ENCODE measurements at places on chromosomes 1 and 21.

GRCh38 chr1:175237389-175237788, 44.8 kb upstream of the KIAA0040 start:
- DNase-seq: peak; percentile 29

DNA sequence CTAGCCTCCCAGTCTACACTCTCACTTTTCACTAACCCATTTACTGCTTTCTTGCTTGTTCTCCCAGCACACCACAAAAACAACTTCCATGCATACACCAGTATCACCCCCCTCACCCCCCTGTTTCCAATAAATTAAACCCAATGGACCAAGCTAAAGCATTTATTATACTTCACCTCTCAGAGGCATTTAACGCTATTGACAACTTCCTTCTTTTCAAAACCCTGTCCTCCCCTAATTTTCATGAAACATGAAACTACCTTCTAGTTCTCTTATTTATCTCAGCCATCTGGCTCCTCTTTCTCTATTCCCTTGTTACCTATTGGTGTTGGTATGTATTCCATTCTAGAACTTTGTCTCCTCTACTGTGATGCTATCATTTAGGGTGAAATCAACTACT, 32.3 kb downstream of the PTPRC start:
- DNase-seq: no peak

DNA sequence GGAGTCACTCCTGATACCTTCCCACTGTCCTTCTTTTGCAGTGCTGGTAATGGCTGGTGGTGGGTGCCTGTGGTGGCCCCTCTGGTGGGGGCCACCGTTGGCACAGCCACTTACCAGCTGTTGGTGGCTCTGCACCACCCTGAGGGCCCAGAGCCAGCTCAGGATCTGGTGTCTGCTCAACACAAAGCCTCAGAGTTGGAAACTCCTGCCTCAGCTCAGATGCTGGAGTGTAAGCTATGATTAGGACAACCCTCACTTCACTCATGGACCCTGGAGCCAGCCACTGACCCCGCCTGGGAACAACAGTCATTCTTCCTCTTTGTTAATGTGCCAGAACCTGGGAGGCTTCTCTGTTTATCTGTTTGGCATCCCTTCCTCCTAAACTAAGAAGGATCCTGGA, 1.1 kb upstream of the ATP8B2 start:
- DNase-seq: no peak

- DNase-seq: peak; percentile 54
Observed at GRCh38 chr1:25145775-25146393, 86.4 kb downstream of the SYF2 start.

DNA sequence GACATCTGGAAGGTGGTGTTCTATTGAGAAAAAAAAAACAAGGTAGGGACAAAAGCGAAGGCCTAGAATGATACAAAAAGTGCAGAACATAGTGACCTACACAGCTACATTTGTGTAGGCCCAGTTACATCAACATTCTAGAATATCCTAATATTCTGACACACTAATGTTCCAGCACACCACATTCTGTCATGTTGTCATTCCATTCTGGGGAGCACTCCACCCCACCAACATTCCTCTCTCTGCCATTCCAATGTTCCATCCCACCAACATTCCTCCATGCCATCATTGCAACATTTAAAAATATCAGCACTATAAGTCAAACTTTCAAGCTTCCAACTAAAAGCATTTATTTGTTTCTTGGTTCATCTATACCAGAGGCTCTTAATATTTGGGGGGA, 28.5 kb downstream of the COA7 start:
- DNase-seq: no peak

DNA sequence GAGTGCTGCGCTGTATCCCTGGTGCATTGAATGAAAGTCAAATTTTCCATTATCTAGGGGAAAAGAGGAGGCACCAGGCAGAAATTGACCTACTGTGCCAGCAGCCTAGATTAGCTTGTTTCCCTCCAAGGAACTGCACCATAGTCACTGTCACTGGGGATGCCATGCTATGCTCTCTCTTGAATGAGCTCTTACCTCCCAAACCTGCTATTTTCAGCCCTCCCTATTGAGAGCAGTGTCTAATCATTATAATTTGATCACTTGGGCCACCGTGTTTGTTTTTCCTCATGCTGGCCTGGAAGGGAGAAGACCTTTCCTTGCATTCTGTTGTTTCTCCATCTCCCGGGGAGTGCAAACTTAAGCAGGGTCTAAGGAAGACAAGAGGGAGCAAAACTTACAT, 492.9 kb downstream of the SIPA1L2 start:
- DNase-seq: no peak

- no peak for DNase-seq
Observed at GRCh38 chr1:203274603-203275381, 30.5 kb upstream of the BTG2 start.

- no peak for DNase-seq
Observed at GRCh38 chr1:206521127-206521526, 13.8 kb downstream of the RASSF5 start.

DNA sequence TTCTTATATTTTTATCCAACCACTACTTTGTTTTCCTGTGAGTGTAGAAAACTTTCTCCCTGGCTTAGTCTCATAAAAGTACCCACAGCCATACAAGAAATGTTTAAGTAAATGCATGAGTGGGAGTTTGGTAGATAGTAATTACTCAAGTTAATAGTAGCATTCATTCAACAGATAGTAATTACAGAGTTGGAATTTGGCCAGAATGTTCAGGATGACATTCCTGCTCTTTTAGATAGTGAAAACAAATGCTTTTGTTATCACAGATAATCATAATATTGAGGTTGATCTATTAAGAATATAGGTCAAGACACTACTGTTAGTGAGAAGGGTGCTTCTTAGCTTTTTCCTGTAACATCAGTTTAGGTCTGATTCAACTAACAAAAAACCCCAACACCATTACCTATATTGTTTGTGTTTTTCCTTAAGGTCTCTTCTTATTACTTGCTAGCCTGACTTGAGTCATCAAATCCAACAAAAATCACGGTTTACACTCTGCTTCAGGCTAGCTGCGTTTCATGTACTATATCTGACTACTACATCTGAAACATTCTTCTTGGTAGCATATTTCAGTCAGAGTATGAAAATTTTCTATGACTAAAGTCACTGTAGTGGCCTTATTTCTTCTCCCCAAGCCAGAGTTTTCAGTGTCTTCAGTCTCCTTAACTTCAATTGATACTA, 163.7 kb downstream of the HS2ST1 start:
- DNase-seq: peak; percentile 54

DNA sequence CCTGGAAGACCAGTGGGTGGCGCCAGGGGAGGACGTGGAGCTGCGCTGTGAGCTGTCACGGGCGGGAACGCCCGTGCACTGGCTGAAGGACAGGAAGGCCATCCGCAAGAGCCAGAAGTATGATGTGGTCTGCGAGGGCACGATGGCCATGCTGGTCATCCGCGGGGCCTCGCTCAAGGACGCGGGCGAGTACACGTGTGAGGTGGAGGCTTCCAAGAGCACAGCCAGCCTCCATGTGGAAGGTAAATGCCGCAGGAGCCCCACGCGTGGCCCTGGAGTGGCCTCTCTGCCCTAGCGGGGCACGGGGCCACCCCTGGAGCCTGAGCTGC, 75.2 kb downstream of the OBSCN start:
- DNase-seq: no peak

DNA sequence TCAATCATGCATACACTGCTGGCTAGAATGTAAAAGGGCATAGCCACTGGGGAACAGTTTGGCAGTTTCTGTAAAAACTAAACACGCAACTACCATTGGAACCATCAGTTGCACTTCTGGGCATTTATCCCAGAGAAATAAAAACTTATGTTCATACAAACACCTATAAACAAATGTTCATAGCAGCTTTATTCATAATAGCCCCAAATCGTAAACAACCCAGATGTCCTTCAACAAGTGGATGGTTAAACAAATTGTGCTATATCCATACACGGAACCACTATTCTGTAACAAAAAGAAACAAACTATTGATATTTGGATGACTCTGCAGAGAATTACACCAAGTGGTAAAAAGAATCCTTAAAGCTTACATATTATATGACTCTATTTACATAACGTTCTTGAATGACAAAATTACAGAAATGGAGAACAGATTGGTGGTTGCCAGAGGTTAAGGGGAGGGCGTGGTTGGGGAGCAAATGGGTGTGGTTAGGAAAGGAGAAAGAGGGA, 22.8 kb downstream of the LACTBL1 start:
- no peak for DNase-seq

- no peak for DNase-seq
Observed at GRCh38 chr1:100582943-100583342, 45.0 kb downstream of the GPR88 start.

DNA sequence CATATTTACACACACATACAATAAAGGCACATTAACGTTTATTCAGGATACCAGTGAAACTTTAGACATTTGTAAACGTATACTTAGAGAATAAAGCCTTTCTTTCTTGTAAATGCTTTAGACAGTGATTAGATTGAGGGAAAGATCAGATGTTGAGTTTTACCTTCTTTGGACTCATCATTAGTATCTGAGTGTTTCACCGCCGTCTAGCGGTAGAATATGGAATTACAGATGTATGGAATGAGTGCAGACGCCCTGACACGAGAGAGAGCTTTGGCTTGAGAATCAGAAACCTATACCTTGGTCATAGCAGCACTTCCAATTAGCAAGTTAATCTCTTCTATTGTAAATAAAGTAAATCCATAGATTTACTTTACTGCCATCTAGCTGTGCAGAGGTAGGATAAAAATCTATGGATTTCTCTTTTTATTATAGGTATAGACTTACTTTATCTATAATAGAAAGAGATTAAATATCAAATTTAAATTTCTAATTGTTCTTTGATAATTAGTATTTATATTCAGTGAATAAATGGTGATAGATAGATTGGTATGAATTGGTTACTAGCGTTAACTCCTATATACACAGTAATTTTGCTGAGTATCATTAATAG, 12.6 kb downstream of the FLG2 start:
- DNase-seq: peak; percentile 69

DNA sequence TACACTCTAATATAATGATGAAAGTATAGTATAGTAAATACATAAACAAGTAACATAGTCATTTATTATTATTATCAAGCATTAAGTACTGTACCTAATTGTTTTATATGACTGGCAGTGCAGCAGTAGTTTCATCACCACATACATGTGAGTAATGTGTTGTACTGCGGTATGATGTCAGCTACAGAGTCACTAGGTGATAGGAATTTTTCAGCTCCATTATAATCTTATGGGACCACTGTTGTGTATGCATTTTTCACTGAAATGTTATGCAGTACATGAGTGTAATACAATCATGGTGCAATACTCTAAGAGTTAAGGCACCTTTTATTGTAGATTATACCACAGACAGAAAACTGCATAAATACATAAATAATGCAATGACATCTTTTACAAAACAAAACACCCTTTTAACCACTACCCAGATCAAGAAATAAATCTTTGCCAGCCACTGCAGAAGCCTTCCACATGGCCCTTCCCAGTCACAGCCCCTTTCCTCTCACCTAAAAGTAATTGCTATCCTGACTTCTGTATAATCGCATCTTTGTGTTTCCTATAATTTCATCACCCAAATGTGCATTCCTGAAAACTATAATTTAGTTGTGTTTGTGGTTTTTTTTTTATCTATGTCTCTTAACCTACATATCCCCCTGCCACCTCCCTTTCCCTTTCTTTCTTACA, 16.3 kb downstream of the ABCD3 start:
- no peak for DNase-seq

GRCh38 chr1:77412069-77412819, 130.4 kb downstream of the AK5 start:
- peak; percentile 11 for DNase-seq

DNA sequence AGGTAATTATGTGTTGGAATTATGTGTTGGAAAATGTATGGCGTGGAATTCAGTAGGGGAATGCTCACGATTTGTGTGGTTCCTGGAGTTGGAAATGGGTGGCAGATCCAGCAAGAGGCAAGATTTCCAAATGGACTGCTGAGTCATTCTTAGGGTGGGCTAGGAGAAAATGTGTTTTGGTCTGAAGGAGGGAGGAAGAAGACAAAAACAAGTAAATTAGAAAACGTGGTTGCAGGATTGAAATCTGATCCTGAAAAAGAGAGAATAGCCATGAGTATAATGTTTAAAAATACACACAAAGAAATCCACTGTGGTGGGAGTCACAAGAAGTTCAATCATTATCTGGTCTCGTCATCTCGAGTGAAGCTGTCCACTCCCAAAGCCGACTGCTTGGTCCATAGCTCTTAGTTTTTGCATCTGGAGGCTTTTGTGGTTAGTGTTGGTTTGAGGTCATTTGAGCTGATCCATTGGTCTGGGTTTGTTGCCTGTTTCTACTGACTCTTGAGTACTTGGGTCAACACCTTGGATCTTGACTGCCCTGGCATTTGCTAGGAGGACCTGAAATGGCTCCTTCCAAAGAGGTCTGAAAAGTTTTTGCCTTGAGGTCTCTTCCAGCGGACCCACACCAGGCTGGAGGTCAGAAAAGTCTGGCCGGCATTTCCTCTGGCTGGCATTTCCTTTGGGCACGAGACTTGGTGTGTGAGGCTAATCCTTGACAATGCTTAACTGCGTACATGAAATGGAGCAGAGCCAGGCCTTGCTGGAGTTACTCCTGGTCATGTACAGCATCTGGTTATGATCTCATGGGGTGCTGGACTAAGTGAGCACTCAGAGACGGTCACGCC, 9.2 kb downstream of the MX2 start:
- DNase-seq: no peak

GRCh38 chr1:208598021-208598420, 353.8 kb upstream of the PLXNA2 start:
- DNase-seq: no peak

DNA sequence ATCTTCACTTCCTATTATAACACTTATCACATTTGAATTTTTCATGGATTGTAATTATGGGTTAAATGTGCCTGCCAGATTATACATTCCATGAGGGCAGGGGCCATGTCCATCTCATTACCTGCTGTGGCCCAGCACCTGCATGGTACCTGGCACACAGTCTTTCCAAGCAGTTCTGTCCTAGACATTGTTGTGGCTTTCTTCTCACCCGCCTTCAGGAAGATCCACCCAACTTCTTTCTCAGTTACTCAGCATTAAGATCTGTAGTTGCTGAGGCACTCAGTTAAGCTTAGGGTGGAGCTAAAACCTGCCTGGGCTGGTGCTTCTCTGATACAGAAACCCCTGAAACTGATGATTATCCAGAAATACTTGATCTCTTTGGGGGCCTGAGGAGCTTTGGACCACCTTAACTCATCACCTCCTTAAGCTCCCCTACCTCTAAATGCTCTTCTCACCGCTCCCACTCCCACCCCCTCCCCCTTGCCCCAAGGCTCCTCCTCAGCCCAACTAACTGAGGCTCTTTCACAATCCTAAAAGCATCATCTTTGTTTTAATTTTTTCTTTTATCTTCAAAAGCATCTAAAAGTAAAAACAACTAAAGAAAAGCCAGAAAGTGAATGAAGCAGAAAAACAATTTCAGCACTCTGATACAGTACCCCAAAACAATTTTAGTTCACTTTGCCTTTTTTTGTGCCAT, 190.6 kb downstream of the FGGY start:
- no peak for DNase-seq

GRCh38 chr1:36208978-36209703, 15.1 kb upstream of the THRAP3 start:
- no peak for DNase-seq

GRCh38 chr1:84450910-84451309, 28.2 kb upstream of the RPF1 start:
- no peak for DNase-seq

- DNase-seq: no peak
Observed at GRCh38 chr1:64569411-64569810, 99.5 kb downstream of the CACHD1 start.

- no peak for DNase-seq
Observed at GRCh38 chr1:101394041-101394440, 157.2 kb downstream of the S1PR1 start.
